ENCODE measurements at places on chromosomes 6 and 20. TPM values are rescaled to one million over a fixed set of nuclear protein-coding genes. Genes with fewer than 3 reads are reported as not detected.

RNF39 gene
- total RNA-seq: not detected

TMEM151B gene
- under 0.01 TPM for total RNA-seq

LIME1 gene
- total RNA-seq: 0.58 TPM

FBXO30 gene
- 4.9 TPM for total RNA-seq

TGM2 gene
- total RNA-seq: 1,197 TPM

TOX2 gene
- total RNA-seq: 24.8 TPM

ARFGEF3 gene
- total RNA-seq: under 0.01 TPM

FERMT1 gene
- 7.5 TPM for total RNA-seq

IMPG1 gene
- total RNA-seq: not detected

OR2B3 gene
- not detected for total RNA-seq

BIRC7 gene
- not detected for total RNA-seq

OPRM1 gene
- total RNA-seq: not detected

TCP11 gene
- total RNA-seq: 2.3 TPM

WFDC13 gene
- total RNA-seq: not detected

SLC12A5 gene
- 0.18 TPM for total RNA-seq

LAMA2 gene
- 54.8 TPM for total RNA-seq

BPIFB3 gene
- total RNA-seq: not detected

HRH3 gene
- total RNA-seq: not detected

HLA-A gene
- 331 TPM for total RNA-seq

MRAP2 gene
- total RNA-seq: not detected

MOCS3 gene
- total RNA-seq: 6.7 TPM

SRSF12 gene
- not detected for total RNA-seq

TSHZ2 gene
- total RNA-seq: under 0.01 TPM

BHLHE23 gene
- not detected for total RNA-seq

TPBG gene
- total RNA-seq: 83.3 TPM

CST9L gene
- not detected for total RNA-seq

FUT9 gene
- total RNA-seq: not detected

EPM2A gene
- total RNA-seq: 1.9 TPM

FKBP1C gene
- 0.18 TPM for total RNA-seq

CCN2 gene
- total RNA-seq: 34.0 TPM

SS18L1 gene
- total RNA-seq: 6.9 TPM

SLPI gene
- not detected for total RNA-seq

SLC52A3 gene
- not detected for total RNA-seq

C4B gene
- 6.6 TPM for total RNA-seq

MCM9 gene
- 11.2 TPM for total RNA-seq

SLC35F1 gene
- not detected for total RNA-seq

VWA7 gene
- not detected for total RNA-seq

COL9A1 gene
- not detected for total RNA-seq

OTOR gene
- total RNA-seq: not detected

LST1 gene
- not detected for total RNA-seq

PAX1 gene
- total RNA-seq: not detected

All from myometrial cell (primary cell).